ENCODE measurements at places on chromosomes 12 and 14. TPM values are rescaled to one million over a fixed set of nuclear protein-coding genes. Genes with fewer than 3 reads are reported as not detected.

Gene CLEC2A
- not detected for total RNA-seq

Gene C1S
- total RNA-seq, result 1,549 TPM

Gene GZMB
- not detected for total RNA-seq

DNA sequence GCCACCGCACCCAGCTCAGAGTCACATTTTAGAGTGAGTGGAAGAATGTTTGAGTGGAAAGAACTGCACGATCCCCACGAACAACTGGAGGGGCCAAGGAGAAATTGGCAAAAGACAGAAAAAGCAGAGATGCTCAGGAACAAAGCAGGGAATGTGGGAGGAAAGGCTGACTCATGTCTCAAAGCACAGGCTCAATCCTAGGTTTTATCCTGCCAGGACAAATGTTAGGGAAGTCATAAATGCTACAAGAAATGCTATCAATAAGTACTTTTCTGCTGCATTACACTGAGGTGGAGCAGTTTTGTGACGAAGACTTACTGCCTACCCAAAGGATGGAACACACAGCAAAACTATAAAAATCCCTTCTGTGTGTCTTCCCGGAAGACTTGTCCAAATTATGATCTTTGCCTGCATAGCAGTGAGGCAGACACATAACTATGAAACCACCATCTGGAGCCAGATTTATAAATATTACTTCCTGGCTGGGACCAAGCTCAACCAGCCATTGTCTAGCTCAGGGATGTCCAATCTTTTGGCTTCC lies 26.7 kb downstream of the NIN start:
- H3K4me1 ChIP-seq, result peaks cover 11% of the 10 kb centered on the region
- peak; percentile 46 for DNase-seq
- H3K4me3 ChIP-seq, result no peak overlapping the region

DNA sequence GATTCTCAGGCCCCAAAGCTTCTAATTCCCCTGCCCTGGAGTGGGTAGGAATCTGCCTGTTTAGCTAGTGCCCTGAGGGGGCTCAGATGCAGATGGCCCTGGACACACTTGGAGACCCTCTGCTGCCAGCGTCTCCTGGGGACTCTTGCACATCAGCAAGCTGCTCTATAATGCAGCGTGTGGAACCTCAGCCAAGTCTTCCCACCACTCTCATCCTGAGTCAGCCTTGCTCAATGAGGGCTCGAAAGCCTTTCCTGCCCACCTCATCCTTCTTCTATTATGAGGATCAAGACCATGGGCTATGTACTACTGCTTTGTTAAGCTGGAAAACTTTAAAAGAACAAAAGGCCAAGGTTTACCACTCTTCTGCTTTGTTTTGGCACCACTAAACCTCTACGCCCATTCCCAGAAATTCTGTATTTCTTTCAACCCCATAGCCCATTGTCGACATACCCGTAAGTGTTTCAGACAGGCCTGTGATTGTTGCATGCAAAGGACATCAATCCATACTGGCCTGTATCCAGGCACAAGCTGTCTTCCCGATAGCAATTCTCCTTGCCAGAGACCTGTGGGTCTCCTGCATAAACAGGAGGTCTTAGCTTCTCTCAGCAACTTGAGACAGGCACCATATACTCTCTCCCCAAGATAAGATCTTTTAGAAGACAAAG lies 246.9 kb downstream of the DPF3 start:
- no peak overlapping the region for H3K4me3 ChIP-seq
- H3K27ac ChIP-seq, result no peak overlapping the region
- peak; percentile 91 for DNase-seq
- peaks cover 30% of the 10 kb centered on the region for H3K4me1 ChIP-seq

DNA sequence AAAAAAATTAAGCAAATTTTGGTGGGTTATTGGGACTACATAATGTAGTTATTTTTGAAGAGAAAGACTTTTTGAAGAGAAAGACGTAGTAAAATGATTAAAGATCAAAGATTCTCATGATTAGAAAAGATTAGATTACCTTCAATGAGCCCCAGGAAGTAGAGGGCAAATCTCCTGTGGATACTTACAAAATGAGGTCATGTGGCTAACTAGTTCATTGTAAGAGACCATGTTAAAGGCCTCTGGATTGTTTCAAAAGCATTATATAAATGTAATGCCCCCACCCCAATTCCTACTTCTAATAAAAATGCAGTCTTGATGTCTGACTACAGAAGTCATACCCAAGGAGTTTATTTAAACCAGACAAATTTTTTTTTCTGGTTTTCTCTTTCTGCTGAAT lies 93.3 kb downstream of the ERGIC2 start:
- H3K27ac ChIP-seq, result no peak overlapping the region
- peak; percentile 12 for DNase-seq
- no peaks in the 10 kb centered on the region for H3K4me1 ChIP-seq
- H3K4me3 ChIP-seq, result no peak overlapping the region
- no peaks in the 10 kb centered on the region for H3K36me3 ChIP-seq

DNA sequence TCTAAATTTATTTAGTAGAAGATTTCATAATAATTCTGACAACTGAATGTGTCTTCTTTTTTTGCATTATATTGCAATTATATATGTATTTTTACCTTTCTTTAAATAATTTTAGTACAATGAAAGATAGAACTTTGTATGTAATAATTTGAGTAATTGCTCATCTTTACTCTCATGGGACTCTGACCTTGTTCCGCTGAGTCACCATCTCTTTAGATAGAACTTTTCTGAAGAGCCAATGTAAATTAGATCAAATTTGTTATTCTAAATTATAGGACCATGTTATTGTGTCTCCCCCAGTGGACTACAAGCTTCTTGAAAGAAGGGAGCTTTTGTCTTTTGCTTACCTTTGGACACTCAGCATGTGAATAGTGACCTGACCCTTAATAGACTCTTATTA lies 96.1 kb downstream of the TRHDE start:
- no peaks in the 10 kb centered on the region for H3K4me1 ChIP-seq
- no peak overlapping the region for H3K4me3 ChIP-seq
- H3K36me3 ChIP-seq, result no peaks in the 10 kb centered on the region
- H3K27me3 ChIP-seq, result no peaks in the 10 kb centered on the region
- H3K27ac ChIP-seq, result no peak overlapping the region
- no peak for DNase-seq

Gene KRT83
- not detected for total RNA-seq

DNA sequence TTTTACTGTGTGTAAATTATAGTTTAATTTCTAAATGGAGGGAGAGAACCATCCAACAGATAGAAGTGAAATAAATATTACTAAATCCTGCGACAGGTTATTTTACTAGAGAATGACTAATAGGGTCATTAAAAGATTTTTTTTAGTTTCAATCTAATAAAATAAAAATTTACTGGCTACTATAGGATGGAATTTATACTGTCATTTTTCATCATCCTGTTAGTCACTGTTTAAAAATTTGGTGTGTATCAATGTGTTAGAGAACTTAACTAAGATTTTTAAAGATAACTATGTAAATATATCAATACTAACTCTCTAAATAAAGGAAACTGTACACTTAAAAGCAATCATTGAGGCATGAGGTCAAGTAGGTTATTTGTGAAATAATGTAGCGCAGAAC lies 41.1 kb upstream of the CDKN3 start:
- no peak for DNase-seq
- H3K27ac ChIP-seq, result no peak overlapping the region
- no peaks in the 10 kb centered on the region for H3K4me1 ChIP-seq
- no peaks in the 10 kb centered on the region for H3K36me3 ChIP-seq
- H3K27me3 ChIP-seq, result no peaks in the 10 kb centered on the region

GRCh38 chr14:61355892-61356325 lies 34.5 kb downstream of the PRKCH start:
- H3K36me3 ChIP-seq, result no peaks in the 10 kb centered on the region
- no peaks in the 10 kb centered on the region for H3K27me3 ChIP-seq
- H3K4me1 ChIP-seq, result no peaks in the 10 kb centered on the region

- no peaks in the 10 kb centered on the region for H3K4me1 ChIP-seq
- H3K36me3 ChIP-seq, result no peaks in the 10 kb centered on the region
- DNase-seq, result no peak
- H3K4me3 ChIP-seq, result no peak overlapping the region
These were observed 41.1 kb downstream of the PTHLH start for GRCh38 chr12:27931390-27931789.

DNA sequence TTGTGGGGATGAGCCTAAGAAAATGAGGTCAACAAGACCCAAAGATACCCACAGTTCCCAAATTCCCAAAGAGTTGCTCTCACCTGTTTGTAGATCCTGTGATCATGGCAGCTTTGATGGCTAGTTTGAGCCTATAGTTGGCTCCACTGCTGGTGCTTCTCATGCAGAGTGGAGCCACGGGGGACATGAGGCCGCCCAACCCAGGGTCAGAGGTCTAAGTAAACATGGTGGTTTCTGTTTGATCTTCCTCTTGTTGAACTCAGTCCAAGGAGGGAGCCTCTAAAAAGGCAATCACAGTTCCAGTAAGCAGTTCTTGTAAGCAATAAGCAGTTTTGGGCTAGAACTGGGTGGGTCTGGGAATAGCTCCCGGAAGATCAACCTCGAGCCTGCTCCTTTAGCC lies 125.6 kb upstream of the DHRS4 start:
- H3K4me3 ChIP-seq, result no peak overlapping the region
- H3K27me3 ChIP-seq, result peaks cover 11% of the 10 kb centered on the region
- no peak for DNase-seq
- H3K36me3 ChIP-seq, result no peaks in the 10 kb centered on the region

DNA sequence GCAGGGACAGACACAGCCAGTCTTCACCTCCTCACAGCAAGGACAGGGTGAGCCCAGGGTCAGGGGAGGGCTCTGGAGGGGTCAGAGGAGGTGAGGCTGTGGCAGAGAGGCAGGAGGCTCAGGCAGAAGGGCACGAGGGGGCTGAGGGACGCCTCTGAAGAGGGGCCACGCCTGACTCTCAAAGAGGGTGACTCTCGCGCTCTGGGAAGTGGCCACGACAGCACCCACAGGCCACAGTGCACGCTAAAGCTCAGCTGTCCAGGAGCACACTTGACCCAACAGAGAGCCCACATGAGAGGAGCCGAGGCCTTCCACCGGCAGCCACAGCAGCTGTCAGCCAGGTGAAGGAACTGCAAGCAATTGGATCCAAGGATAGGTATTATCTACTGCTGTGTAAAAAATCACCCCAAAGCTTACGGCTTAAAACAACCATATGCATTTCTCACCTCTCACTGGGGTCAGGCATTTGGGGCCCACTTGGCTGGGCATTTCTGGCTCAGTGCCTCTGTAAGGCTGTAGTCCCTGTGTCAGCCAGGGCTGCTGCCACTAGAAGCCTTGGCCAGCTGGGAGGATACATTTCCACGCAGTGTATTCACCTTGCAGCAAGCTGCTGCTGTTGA lies 27.8 kb downstream of the SLC6A12 start:
- no peak overlapping the region for H3K4me3 ChIP-seq
- no peaks in the 10 kb centered on the region for H3K36me3 ChIP-seq
- peaks cover 9% of the 10 kb centered on the region for H3K4me1 ChIP-seq
- no peaks in the 10 kb centered on the region for H3K27me3 ChIP-seq

Gene FZD10
- total RNA-seq, result not detected

Gene CBX5
- 20.5 TPM for total RNA-seq

GRCh38 chr12:74412606-74413230 lies 124.9 kb upstream of the ATXN7L3B start:
- no peaks in the 10 kb centered on the region for H3K4me1 ChIP-seq
- no peaks in the 10 kb centered on the region for H3K27me3 ChIP-seq
- no peak overlapping the region for H3K27ac ChIP-seq
- DNase-seq, result peak; percentile 10
- H3K4me3 ChIP-seq, result no peak overlapping the region

- DNase-seq, result no peak
- H3K4me3 ChIP-seq, result no peak overlapping the region
- no peak overlapping the region for H3K27ac ChIP-seq
- H3K36me3 ChIP-seq, result no peaks in the 10 kb centered on the region
These were observed 125.7 kb upstream of the CCDC196 start for GRCh38 chr14:66360366-66360926.

DNA sequence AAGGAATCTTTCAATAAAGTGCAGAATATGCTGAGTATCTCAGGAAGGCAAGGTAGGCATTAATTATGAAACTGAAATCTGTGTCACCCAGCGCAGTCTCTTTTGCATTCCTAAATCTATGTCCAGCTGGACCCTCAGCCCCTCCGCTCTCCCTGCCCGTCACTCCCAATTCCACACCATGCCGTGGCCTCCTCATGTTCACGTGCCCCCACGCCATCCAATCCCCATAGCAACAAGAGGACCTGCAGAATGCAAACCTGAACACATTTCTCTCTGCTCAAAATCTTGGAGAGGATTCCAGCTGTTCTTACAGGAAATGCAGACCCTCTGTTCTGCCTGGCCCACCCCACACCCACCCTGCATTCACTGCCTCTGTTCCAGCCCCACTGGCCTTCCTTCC lies 35.3 kb downstream of the KDM2B start:
- DNase-seq, result no peak
- H3K27ac ChIP-seq, result no peak overlapping the region
- H3K27me3 ChIP-seq, result no peaks in the 10 kb centered on the region
- H3K4me3 ChIP-seq, result no peak overlapping the region
- no peaks in the 10 kb centered on the region for H3K4me1 ChIP-seq

Gene MIPOL1
- 8.6 TPM for total RNA-seq

GRCh38 chr14:60184146-60184904 lies 19.1 kb upstream of the DHRS7 start:
- no peak overlapping the region for H3K27ac ChIP-seq
- H3K4me1 ChIP-seq, result peaks cover 2% of the 10 kb centered on the region
- H3K36me3 ChIP-seq, result no peaks in the 10 kb centered on the region
- H3K27me3 ChIP-seq, result no peaks in the 10 kb centered on the region
- H3K4me3 ChIP-seq, result peak overlapping the region; percentile 38

Gene OR10A7
- total RNA-seq, result not detected

GRCh38 chr14:39666386-39666785 lies 234.2 kb upstream of the FBXO33 start:
- DNase-seq, result no peak
- H3K4me3 ChIP-seq, result no peak overlapping the region
- H3K4me1 ChIP-seq, result no peaks in the 10 kb centered on the region
- no peaks in the 10 kb centered on the region for H3K36me3 ChIP-seq
- no peaks in the 10 kb centered on the region for H3K27me3 ChIP-seq
- H3K27ac ChIP-seq, result no peak overlapping the region

Gene PRH1
- total RNA-seq, result 19.2 TPM

Gene MBD6
- 5.1 TPM for total RNA-seq

DNA sequence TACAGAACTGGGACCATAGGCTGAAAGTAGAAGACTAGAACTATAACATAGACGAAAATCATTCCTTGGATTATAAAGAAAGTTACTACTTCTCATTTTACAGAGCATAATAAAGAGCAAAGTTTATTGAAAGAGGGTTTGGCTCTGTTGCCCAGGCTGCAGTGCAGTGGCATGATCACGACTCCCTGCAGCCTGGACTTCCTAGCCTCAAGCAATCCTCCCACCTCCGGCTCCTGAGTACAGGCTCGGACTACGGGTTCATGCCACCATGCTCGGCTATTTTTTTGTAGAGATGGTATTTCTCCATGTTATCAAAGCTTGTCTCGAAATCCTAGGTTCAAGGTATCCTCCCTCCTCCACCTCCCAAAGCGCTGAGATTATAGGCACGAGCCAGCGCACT lies 190.1 kb upstream of the FOXG1 start:
- DNase-seq, result no peak
- H3K4me3 ChIP-seq, result no peak overlapping the region
- no peak overlapping the region for H3K27ac ChIP-seq
- no peaks in the 10 kb centered on the region for H3K27me3 ChIP-seq
- H3K36me3 ChIP-seq, result no peaks in the 10 kb centered on the region
- H3K4me1 ChIP-seq, result no peaks in the 10 kb centered on the region
